ENCODE measurements at places on chromosomes 3 and 15.

DNA sequence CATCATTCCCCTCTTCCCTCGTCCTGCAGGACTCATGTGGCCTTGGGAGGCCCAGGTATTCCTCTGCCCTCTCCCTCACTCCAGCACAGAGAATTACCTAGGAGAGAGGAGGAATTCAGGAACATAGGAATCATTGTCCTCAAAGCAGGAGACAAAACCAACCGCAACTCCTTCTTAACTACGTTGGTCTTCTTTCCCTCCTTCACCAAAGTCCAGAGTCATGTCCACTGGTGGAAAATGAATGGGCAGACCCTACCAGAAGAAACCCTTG lies 55.0 kb upstream of the SKOR1 start:
- DNase-seq: no peak

DNA sequence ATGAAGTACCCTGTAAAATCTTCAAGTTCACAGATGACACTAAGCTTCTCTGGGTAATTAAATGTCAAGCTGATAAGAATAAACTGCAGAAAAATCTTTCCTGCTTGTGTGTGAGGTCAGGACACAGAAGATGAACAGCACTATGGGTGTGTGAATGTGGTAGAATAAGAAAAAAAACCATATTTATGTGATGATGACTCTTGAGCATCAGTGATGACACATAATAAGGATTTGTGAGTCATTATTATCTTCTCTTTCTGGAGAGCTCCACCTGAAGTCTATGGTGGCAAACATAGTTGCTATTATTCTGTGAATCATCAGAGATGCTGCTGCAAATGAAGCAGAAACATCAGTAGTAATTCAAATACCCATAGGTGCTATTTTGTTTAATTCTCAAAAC lies 422.4 kb downstream of the DIPK2A start:
- no peak for DNase-seq

- DNase-seq: no peak
These were observed 99.0 kb downstream of the TMCC1 start for GRCh38 chr3:129794311-129795185.

- no peak for DNase-seq
These were observed 278.1 kb downstream of the ZPLD1 start for GRCh38 chr3:102712896-102713295.

- DNase-seq: no peak
These were observed 60.5 kb downstream of the SH3BP5 start for GRCh38 chr3:15271785-15272381.

DNA sequence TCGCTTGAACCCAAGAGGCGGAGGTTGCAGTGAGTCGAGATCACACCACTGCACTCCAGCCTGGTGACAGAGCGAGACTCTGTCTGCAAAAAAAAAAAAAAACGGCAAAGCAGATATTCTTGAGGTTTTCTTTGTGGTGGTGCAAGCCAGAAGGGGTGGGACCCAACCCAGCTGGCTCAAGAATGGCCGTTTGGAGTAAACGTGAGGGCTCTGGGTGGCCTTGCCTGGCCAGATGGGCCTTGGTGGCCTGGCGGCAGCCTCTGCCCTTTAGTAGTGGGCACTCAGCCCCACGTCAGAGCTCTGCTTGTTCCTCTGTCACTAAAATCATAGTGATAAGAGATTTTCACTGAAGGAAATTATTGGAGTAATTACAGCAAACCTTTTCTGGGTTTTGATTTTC lies 50.5 kb downstream of the ATP1B3 start:
- DNase-seq: no peak

DNA sequence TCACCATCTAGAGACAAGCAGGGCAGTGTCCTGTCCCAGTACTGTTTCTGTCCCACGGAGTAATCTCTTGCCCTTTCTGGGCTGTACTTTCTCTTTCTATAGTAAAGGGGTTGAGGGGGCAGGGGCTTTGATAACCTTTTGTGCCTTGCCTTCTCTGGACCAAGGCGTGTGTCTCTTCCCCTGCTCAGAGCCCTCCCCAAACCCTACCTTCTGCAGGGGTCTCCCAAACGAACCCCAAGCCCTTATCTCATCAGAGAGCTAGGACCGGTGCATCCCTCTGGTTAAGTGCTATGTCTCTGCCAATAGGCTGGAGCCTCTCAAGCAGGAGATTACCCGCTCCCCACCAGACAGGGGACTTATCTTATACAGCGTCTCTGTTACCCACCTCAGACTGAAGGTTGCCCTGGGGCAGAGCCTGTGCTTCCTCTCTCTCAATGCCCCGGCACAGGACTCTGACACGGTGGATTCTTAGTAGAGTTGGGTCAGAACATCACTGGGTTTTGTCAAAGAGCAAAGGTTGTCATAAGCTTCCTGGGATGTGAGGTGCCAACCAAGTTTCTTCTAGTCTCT lies 2.9 kb downstream of the PLEKHO2 start:
- DNase-seq: no peak

GRCh38 chr3:59737241-59737640 lies 687.4 kb upstream of the CFAP20DC start:
- DNase-seq: no peak

DNA sequence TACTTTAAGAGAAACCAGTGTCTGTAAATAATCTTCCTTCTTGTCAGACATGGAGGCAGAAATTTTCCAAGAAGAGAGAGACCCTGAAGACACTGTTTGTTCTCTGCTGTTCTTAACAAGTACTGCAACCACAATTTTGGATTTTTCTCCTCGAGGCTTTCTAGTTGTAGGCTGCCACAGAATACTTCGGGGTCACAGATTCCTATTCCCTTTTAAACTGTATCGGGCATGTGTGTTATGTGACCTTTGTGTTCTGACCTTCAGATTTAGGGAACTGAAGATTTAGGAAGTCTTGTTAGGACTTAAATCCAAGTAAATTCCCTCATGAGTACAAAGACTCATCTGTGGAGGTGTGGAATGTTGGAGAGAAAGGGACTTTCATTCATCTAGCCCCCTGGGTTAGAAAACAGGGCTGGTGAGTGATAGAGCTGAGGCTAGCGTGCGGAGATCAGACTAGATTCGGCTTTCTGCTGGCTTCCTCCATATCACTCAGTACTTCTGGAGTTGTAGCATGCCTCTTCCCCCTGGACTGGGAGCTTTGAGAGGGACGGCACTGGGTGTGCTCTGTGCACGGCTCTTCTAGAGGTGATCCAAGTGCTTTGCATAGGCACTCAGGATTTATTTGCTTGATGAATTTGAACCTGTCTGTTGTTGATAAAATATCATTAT lies 237.0 kb downstream of the LPP start:
- no peak for DNase-seq

DNA sequence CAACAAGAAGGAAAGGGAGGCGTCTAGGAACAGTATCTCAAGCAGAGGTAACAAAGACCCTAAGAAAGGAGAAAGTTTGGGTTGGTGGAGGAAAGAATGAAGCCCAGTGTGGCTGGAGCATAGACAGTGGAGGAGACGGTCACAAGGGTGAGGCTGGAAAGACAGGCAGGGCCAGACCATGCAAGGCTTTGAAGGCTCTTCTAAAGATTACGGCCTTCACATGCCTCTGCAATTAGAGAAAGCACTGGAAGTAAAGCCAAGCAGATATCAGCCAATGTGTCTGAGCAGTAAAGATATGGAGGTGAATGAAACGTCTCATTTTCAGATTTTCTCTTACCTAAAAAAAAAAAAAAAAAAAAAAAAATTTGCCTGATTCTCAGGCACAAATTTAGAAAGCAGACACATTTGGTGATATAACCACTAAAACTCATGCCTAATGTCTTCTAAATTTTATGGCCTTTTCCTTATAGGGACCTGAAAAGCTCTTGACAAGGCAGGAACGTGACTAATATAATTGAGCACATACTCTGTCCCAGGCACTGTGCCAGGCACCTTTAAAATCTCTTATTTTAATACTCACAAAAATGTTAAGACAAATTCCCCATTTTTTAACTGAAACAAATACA lies 184.1 kb downstream of the MECOM start:
- DNase-seq: no peak

DNA sequence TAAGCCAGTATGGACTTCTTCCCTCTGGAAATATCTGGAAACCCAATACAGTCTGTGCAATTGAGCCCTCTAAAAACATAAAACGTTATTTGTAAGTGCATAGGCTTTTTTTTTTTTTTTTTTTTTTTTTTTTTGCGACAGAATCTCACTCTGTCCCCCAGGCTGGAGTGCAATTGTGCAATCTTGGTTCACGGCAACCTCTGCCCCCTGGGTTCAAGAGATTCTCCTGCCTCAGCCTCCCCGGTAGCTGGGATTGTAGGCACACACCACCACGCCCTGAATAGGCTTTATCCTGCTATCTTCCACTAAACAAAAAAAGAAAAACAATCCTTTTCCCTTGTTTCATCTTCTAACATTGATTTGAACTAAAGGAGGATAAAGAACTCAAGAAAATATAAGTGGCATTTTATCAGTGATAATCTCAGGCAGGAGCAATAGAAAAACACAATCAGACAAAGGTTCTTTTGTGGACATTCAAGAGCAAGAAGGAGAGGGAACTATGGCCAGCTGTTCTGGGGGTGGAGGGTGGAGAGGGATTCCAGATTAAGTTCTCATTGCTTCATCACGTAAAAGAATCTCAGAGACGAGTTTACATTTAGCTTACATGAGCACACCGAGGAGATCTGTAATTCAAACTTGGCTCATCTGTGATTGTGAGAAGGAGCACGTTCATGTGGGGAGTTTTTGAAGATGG lies 68.6 kb downstream of the ITGB5 start:
- DNase-seq: no peak

GRCh38 chr15:37262922-37263608 lies 162.7 kb upstream of the MEIS2 start:
- DNase-seq: no peak

- peak; percentile 40 for DNase-seq
These were observed at the start of gene AGTR1 for GRCh38 chr3:148697306-148698189. TSS of gene AGTR1 (plus strand) at chr3:148697903. CDS start at chr3:148741036, 43,133 bp downstream.

DNA sequence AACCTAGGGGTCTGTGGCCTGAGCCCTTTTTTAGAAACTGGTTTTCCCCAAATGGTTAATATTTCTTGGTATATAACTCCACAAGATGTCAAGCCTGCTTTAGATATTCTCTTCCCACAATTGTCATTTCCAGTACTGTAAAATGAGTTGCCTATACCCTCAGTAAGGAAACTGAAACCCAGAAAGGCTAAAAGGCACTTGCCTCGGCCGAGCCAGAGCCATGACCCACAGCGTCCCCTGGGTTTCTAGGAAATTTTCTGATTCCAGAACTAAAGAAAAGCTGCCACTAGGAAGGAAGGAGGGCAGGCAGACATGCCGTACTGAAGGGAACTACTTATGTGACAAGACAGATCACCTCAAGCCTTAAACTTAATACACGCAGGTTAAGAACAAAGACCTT lies 59.1 kb downstream of the ATP8B4 start:
- DNase-seq: no peak

DNA sequence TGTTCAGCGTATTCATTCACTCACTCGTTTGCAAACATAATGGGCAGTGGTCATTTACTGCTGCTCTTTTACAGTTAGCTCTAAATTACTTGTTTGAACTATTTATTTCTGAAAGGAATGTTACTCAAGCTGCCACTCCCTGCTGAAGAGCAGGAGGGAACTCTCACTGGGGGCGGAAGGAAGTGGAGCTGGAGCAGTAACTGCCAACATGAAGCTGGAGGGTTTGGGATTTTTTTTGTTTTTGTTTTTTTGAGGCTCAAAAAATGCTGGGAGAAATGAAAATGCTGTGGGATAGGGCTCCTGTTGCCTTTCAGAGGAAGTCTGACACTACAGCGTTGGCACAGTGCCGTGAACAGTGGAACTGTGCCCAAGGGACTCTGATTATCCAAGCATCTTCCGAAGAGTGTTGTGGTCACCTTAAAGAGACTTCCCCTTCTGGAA lies 44.1 kb downstream of the SENP2 start:
- peak; percentile 31 for DNase-seq

DNA sequence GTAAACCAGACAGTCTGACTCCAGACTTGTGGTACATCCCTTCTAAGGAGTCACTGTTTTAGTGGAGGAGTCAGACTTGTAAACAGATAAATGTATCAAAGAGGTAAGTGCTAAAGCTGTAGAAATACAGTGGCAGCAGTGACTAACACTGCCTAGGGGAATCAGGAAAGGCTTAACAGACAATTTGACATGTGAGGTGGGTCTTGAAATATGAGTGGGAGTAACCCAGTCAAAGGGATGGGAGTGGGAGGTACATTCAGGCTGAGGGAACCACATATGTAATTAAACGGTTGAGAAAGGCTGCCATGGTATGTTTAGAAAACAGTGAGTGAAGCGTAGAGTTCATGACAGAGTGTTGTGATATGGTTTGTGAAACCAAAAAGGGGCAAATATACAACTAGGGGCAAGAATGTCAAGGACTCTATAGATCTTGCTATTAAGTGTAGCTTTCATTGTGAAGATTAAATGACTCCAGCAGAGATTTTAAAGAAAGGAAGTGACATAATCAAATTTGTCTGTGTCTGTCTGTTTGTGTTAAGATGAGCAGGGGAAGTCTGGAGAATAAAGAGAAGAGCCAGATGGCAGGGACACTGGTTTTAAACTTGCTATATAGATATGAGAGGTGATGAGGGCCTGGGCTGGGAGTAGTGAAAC lies 11.2 kb upstream of the ALCAM start:
- DNase-seq: no peak

- DNase-seq: no peak
These were observed 41.9 kb downstream of the CALML4 start for GRCh38 chr15:68163191-68163590.

DNA sequence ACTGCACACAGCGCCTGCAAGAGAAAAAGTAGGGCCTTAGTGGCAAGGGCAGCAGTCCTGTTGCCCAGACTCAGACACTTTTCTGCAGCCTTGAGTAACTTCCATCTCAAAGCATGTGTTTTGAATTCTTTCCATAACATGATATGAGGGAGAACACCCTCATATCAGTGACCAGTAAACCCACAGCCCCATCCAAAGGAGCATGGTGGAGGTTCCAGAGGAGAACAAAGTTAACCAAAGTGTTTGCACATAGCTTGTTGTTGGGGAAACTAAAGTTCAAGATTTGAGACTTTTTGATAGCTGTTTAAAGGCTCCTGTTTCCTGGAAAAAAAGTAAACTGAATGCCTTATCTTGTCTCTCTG lies 74.2 kb downstream of the OCA2 start:
- DNase-seq: no peak

DNA sequence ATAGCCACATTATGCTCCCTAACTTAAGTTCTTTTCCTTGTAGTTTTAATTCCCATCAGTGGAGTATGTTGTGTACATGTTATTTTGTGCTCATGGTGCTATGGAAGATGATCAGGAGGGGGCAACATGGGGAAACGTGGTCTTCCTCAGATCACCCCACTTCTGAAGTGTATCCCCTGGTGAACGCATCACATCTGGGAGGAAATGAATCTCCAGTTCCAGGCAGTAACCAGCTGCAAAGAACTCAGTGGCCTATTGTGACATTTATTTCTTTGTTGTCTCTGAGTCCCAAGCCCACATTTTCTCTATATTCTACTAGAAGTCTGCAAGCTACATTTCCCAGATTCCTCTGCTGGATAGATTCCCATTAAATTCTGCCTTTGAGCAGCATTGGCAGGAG lies 217.0 kb downstream of the SATB1 start:
- no peak for DNase-seq

DNA sequence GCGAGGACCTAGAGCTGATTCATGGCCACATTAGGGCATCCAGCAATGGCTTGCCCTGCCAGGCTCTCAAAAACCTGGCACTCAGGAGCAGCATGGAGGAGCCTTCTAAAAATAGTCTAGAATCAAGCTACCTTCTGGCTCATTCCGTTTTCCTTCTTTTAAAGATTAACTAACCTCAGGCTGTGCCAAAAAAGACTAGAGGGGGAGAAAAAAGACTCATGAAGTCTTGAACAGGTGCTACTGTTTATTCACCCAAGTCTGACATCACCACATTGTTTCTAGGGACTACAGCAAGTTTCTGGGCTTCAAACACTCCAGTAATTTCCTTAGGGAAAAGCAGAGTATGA lies 125.8 kb downstream of the TNIK start:
- DNase-seq: no peak
